ENCODE measurements at places on chromosomes 7 and 10. TPM values are rescaled to one million over a fixed set of nuclear protein-coding genes. Genes with fewer than 3 reads are reported as not detected.

- peaks cover 5% of the 10 kb centered on the region for H3K4me1 ChIP-seq
- peak; percentile 24 for DNase-seq
- peaks cover 40% of the 10 kb centered on the region for H3K27me3 ChIP-seq
- no peak overlapping the region for H3K4me3 ChIP-seq
- H3K36me3 ChIP-seq: no peaks in the 10 kb centered on the region
- H3K27ac ChIP-seq: peak overlapping the region; percentile 59
Measured at GRCh38 chr7:131688738-131689661, 132.6 kb upstream of the PODXL start.

The CDHR3 gene
- 8.0 TPM for polyA plus RNA-seq

DNA sequence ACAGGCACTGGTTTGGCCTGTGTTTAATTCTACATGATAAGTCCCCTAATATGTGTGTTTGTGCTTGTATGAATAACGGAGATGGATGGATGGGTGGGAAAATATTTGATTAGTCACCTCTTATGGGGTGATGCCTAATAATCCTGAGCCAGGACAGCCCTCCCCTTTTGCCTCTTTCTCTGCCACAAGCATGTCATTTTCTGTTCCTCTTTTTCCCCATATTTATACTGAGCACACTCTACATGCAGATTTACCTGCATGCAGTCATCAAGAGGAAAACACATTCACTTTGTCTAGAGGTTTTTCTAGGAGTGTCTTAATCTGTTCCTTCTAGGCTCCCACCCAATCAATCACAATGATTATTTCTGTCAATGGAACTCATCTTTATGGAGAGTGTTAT is 111.6 kb upstream of the TBX20 start:
- H3K27me3 ChIP-seq: peaks cover 4% of the 10 kb centered on the region
- no peaks in the 10 kb centered on the region for H3K36me3 ChIP-seq
- DNase-seq: no peak
- no peak overlapping the region for H3K4me3 ChIP-seq
- H3K27ac ChIP-seq: no peak overlapping the region
- H3K4me1 ChIP-seq: no peaks in the 10 kb centered on the region

- no peak for DNase-seq
- no peak overlapping the region for H3K4me3 ChIP-seq
- H3K4me1 ChIP-seq: no peaks in the 10 kb centered on the region
- H3K27ac ChIP-seq: no peak overlapping the region
Measured at GRCh38 chr7:41375582-41375981, 327.3 kb downstream of the INHBA start.

- H3K4me3 ChIP-seq: no peak overlapping the region
- no peak for DNase-seq
- no peaks in the 10 kb centered on the region for H3K27me3 ChIP-seq
- no peaks in the 10 kb centered on the region for H3K4me1 ChIP-seq
- no peaks in the 10 kb centered on the region for H3K36me3 ChIP-seq
- H3K27ac ChIP-seq: no peak overlapping the region
Measured at GRCh38 chr7:11294218-11294617, 320.5 kb downstream of the PHF14 start.

DNA sequence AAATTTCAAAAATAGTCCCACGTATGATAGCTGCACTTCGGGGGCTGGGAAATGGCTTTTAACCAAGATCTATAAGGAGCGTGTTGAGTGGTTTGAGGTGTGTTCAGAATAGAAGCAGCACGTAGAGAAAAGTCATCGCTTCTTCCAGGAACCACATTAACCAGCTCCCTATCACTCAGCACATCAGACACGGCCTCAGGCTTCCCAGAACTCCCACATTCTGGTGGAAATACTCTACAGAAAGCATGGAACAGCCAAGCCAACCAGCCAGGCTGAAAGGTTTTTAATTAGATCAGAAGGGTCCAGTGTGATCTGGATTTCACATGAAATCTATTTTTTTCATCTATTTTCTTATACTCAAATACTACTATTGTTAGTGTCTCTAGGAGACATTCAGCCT is 231.5 kb upstream of the NRP1 start:
- no peak overlapping the region for H3K27ac ChIP-seq
- H3K27me3 ChIP-seq: no peaks in the 10 kb centered on the region
- no peaks in the 10 kb centered on the region for H3K36me3 ChIP-seq
- no peak for DNase-seq

The OR13A1 gene
- 4.0 TPM for polyA plus RNA-seq

The NUTM2B gene
- not detected for polyA plus RNA-seq

DNA sequence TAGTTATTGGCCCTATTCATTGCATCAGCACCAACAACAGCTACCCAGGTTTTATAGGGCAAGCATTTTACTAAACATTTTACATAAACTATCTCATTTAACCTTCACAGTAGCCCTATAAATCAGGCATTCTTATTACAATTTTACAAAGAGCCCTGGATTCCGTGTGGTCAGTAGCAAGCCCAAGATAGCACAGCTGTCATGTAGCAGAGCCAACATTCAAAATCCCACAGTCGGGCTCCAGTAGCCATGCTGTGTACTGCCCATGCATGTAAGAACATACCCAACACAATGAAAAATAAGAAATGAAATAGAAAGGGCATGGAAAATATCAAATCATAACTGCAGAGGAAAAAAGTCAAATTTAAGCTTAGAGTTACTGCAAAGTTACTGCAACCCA is 102.3 kb downstream of the NPSR1 start:
- H3K27me3 ChIP-seq: no peaks in the 10 kb centered on the region
- DNase-seq: no peak
- no peaks in the 10 kb centered on the region for H3K4me1 ChIP-seq
- no peak overlapping the region for H3K27ac ChIP-seq
- H3K36me3 ChIP-seq: no peaks in the 10 kb centered on the region

DNA sequence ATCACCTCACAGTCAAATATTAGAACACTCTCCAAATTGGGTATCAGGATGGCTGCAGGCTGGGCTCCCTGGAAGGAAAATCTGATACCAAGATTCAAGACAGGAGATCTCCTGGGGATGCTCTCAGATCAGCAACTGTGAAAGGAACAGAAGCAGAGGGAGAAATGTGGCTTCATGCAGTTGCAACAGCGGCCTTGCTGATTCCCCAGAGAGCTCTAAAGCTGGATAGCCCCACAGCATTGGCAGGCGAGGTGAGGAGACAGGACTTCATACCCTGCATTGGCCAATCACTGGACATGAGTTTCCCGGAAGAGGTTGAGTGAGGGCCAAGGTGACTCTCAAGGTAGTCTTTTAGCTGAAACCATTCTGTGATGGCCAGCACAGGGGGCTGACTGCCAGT is 190.6 kb downstream of the PTPN20 start:
- peaks cover 2% of the 10 kb centered on the region for H3K4me1 ChIP-seq
- no peaks in the 10 kb centered on the region for H3K27me3 ChIP-seq
- no peak for DNase-seq
- no peak overlapping the region for H3K27ac ChIP-seq
- no peaks in the 10 kb centered on the region for H3K36me3 ChIP-seq

DNA sequence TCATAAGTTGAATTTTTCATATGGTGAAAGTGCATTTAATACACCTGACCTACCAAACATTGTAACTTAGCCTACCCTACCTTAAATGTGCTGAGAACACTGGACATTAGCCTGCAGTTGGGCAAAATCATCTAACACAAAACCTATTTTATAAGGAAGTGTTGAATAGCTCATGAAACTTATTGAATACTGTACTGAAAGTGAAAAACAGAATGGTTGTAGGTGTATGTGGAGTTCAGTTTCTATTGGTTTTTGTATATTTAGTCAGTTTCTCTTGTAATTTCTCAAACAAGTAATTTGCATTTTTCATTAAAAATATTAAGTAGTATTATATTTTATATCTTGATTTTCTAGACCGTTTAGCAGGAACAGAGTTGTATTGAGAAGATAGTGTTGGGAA is 15.3 kb downstream of the CCDC7 start:
- peaks cover 2% of the 10 kb centered on the region for H3K36me3 ChIP-seq
- H3K4me1 ChIP-seq: no peaks in the 10 kb centered on the region
- no peak for DNase-seq
- no peak overlapping the region for H3K4me3 ChIP-seq
